Omental fat pad (tissue), 4 donors: ENCODE measurements at places on chromosomes 6 and 20.

DNA sequence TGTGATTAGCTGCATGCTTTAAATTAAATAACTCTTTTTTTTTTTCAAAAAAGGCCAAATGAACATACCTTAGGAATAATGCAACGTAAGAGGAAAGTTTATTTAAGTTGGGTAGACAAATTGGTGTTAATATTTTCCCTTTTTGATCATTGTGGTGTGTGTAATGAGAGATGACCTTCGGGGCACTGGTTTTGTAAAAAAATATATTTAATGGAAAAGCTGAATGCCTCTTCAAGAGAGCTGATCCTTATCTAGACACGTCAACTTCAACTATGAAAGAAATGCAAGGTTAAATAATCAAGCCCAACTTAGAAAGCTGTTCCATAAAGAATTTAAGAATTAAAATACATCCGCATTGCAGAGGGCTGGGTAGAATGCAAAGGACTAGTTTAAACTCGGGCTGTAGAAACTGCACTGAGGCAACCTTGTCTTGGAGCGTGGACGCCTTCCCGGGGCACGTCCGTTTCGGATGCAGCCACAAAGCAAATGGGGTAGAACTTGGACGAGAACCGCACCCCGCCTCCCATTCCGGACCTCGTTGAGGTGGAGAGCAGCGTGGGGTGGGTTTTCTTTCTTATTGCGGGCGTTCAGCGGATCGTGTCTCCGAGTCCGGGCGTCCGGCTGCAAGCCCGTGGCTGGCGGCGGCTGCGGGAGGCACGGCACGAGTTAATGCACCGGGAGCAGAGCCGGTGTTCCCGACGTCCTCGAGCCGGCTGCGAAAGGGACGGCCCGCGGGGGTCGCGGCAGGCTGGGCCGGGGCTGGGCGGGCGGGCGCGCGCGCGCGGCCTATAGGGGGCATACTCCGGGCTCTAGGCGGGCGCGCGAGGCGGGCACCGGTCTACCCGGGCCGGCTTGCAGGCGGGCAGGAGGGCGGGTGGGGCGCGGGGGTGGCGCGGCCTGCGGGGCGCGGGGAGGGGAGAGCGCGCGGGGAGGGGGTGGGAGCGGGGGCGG, 1.9 kb downstream of the JARID2 start:
- DNase-seq, result no peak

GRCh38 chr6:132742495-132742894, 15.2 kb downstream of the VNN2 start:
- no peak for DNase-seq

- DNase-seq, result no peak
Observed at GRCh38 chr6:106272287-106272686, 53.3 kb downstream of the ATG5 start.

DNA sequence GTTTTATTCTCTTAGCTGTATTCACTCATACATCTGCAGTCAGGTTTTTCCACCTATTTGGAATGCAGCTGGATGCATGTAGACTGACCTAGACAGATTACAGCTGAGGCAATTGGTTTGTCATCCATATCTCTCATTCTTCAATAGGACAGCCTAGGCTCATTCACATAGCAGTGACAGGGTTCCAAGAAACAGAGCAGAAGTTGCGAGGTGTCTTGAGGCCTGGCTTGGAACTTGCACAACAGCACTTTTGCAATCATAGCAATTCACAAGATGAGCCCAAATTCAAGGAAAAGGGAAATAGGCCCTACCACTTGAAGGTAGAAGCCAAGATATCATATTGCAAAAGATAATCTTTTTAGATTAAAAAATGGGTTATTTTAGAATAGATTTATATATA, 508.9 kb upstream of the JAG1 start:
- no peak for DNase-seq

DNA sequence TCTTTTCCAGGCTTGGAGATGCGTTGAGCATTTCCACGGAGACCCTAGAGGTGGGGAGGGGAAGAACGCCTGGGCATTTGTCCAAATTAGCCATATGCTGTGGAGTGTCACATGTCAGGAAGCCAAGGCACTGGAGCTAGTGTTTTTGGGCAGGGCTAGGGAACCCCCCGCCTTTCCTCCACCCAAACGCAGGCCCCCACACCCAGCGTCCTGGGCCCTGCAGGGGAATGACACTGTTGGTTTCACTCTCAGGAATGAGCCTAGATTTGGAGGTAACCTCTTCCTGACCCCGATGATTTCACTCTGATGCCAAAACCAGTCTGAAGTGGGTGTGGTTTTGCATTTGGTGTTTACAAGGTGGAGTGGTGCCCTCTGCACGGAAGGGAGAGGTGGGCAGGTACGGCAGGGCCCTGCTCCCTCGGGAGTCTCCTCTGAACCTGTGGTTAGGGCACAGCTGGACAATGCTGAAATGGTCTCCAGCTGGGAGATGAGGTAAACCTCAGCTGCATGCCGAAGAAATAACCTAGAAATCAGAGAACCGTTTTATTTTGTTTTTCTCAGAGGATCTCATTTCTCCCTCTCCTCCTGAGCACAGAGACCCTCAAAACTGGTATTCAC, 29.5 kb downstream of the MTHFD1L start:
- DNase-seq, result no peak

DNA sequence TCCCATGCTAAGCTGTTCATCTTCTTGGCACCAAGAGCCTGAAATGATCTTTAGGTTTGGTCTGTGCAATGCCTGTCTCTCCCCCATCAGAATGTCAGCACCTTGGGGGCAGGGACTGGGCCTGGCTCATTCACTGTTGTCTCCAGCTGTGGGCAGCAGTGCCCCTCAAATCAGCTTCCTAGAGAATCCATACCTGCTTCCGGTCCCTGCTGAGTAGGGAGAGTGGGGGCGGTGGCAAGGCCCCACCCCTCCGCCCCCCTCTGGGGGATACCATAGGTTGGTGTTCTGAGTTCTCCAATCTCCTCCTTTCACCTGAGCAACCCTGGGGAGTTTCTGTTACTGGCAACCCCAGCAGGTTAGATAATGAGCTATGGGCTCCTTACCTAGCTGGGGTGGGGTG, 19.2 kb upstream of the SPDEF start:
- DNase-seq, result no peak

DNA sequence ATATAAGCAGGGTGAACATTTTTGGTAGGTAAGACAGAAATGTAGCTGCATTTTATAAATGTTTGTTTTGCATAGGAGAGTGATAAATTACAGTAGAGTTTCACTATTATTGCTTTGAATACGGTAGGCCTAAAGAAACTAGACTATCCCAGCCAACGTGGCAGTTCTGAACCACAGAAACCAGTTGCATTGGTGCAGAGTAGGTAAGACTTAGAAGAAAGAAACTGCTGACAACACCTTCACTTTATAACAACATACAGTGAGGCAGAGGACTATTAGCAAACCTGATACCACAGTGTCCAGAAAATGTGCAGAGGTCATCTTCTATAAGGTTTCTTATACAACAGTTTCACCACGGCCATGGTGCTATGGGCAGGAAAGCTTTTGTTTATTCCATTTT, 566.1 kb downstream of the KIF16B start:
- DNase-seq, result no peak
